Neural crest cell (in vitro differentiated cells): ENCODE measurements at places on chromosomes 6 and 20. TPM values are rescaled to one million over a fixed set of nuclear protein-coding genes. Genes with fewer than 3 reads are reported as not detected.

Gene SPO11
- total RNA-seq: not detected in 2 replicates

GRCh38 chr20:49187330-49187850 lies 744 bp downstream of the STAU1 start:
- peaks cover 2% of the 10 kb centered on the region for H3K27me3 ChIP-seq
- no peak for DNase-seq
- H3K4me3 ChIP-seq: peak overlapping the region; percentile 91
- H3K27ac ChIP-seq: peak overlapping the region; percentile 45
- peaks cover 43% of the 10 kb centered on the region for H3K4me1 ChIP-seq

Gene ID4
- 104 and 106 TPM in 2 replicates for total RNA-seq

Gene RIMS1
- total RNA-seq: 4.5 and 5.3 TPM in 2 replicates

Gene C6orf141
- 0.89 and 1.0 TPM in 2 replicates for total RNA-seq

DNA sequence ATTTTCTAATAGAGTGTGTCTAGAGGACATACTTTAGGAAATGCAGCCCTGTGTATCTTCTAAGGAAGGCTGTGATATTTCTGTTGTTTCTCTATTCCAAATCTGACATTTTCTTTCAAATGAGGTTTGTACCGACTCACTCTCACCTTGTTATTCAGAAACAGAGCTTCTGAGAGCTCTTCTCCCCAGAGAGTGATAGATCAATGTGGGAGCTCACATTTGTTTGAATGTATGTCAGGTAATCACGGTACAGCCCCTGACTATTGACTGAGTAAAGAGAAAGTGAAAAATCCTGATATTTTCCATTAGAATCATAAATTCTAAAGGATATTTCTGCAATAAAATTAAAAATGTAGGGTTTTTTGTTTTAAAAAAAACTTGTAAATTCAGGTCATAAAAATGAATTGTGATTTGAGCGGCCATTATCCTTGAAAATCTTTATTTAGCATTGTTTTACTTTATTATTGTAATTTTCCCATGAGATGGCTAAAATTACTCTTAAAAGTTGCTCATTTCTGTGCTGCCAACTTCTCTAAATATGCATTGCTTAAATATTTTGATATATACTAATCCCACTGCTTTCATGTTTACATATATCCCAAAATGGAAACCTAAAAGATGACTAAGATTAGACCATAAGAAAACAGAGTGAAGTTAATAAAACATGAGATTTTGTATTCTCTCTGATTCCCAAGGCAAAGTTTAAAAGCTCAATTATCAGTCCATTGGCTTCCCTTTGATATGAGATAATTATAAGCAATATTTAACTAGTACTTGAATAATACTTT lies 1226.8 kb upstream of the CITED2 start:
- peaks cover 9% of the 10 kb centered on the region for H3K4me1 ChIP-seq
- DNase-seq: no peak
- no peak overlapping the region for H3K27ac ChIP-seq
- H3K36me3 ChIP-seq: no peaks in the 10 kb centered on the region
- no peak overlapping the region for H3K4me3 ChIP-seq
- no peaks in the 10 kb centered on the region for H3K27me3 ChIP-seq

GRCh38 chr6:157831424-157832249 lies 8.6 kb downstream of the SNX9 start:
- H3K4me3 ChIP-seq: peak overlapping the region; percentile 66
- H3K4me1 ChIP-seq: peaks cover 59% of the 10 kb centered on the region

Gene CENPB
- 82.1 and 83.6 TPM in 2 replicates for total RNA-seq

GRCh38 chr6:169183233-169183632 lies 70.4 kb downstream of the THBS2 start:
- no peaks in the 10 kb centered on the region for H3K4me1 ChIP-seq
- H3K4me3 ChIP-seq: no peak overlapping the region
- no peak for DNase-seq

Gene MYLK2
- total RNA-seq: 1.6 and 1.8 TPM in 2 replicates

DNA sequence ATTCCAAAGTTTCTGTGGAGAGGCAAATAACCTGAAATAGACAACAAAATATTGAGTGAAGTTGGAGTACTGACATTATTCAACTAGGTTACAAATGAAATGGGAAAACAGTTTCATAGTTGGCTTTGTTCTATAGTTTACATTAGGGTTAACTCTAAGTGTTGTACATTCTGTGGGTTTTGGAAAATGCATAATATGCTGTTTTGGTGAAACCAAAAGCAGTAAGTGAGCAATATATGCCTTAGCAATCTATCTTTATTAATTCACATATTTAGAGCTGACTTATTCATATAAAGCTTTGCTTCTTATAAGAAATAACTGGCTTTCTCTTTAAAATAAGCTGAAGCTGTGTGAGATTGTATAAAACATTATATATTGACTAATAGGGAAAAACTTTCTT lies 157.5 kb upstream of the AHI1 start:
- H3K4me3 ChIP-seq: no peak overlapping the region
- no peak for DNase-seq
- no peaks in the 10 kb centered on the region for H3K4me1 ChIP-seq
- no peaks in the 10 kb centered on the region for H3K27me3 ChIP-seq

DNA sequence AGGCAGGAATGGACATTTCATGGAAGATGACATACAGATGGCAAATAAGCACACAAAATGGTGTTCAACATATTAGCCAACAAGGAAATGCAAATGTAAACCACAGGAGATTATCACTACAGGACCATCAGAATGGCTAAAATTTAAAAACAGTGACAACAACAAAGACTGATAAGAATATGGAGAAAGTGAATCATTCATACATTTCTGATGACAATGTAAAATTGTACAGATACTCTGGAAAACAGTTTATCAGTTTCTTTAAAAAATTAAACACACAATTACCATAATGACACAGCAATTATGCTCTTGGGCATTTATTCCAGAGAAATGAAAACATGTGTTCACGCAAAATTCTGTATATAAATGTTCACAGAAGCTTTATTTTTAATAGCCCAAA lies 105.8 kb upstream of the RUNX2 start:
- H3K36me3 ChIP-seq: peaks cover 7% of the 10 kb centered on the region
- no peaks in the 10 kb centered on the region for H3K4me1 ChIP-seq
- no peak for DNase-seq
- no peaks in the 10 kb centered on the region for H3K27me3 ChIP-seq
- no peak overlapping the region for H3K27ac ChIP-seq

DNA sequence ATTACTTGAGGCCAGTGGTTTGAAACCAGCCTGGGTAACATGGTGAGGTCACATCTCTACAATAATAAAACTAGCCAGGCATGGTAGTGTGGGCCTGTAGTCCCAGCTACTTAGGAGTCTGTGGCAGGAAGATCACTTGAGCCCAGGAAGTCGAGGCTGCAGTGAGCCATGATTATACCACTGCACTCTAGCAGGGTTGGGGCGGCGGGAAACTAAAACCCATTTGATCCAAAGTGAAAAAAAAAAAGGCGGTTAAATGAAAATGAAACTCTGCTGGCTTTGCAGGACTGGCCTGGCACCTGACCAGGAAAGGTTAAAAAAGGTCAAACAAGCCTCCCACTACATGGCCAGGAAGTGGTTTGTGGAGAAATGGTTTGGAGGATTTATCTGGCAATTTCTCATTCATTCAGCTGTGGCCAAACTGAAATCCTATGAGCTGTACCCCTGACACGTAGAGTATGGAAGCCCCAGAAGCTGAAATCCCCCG lies 36.6 kb downstream of the MTRES1 start:
- peaks cover 3% of the 10 kb centered on the region for H3K27me3 ChIP-seq
- no peak overlapping the region for H3K27ac ChIP-seq

GRCh38 chr6:25124216-25124715 lies 154.9 kb upstream of the CARMIL1 start:
- no peaks in the 10 kb centered on the region for H3K4me1 ChIP-seq
- no peak overlapping the region for H3K27ac ChIP-seq
- H3K36me3 ChIP-seq: no peaks in the 10 kb centered on the region

GRCh38 chr20:59316911-59317731 lies 16.7 kb downstream of the EDN3 start:
- H3K4me3 ChIP-seq: no peak overlapping the region
- H3K27ac ChIP-seq: no peak overlapping the region
- H3K27me3 ChIP-seq: no peaks in the 10 kb centered on the region
- DNase-seq: no peak

DNA sequence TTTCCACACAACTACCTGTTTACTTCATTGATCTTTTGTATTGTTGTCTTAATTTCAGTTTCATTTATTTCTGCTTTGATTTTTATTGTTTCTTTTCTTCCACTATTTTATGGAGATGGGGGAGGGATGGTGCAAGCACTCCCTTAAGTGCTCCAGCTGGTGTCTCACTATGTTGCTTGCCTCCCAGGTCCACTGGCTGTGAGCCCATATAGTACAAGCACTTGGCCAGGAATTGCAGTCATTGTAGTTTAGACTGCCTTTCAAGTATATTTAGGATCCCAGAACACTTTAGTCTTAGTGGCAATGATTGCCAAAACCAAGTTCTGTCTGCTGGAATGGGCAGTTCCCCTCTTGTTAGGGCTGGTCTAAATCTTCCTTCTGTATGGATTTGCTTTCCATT lies 34.9 kb upstream of the MAN1A1 start:
- H3K27me3 ChIP-seq: peaks cover 7% of the 10 kb centered on the region
- no peaks in the 10 kb centered on the region for H3K4me1 ChIP-seq
- no peak for DNase-seq
- H3K27ac ChIP-seq: no peak overlapping the region

- H3K27ac ChIP-seq: no peak overlapping the region
- no peaks in the 10 kb centered on the region for H3K4me1 ChIP-seq
- peaks cover 6% of the 10 kb centered on the region for H3K27me3 ChIP-seq
- H3K36me3 ChIP-seq: no peaks in the 10 kb centered on the region
These were observed 159.8 kb upstream of the RIN2 start for GRCh38 chr20:19598117-19598850.

DNA sequence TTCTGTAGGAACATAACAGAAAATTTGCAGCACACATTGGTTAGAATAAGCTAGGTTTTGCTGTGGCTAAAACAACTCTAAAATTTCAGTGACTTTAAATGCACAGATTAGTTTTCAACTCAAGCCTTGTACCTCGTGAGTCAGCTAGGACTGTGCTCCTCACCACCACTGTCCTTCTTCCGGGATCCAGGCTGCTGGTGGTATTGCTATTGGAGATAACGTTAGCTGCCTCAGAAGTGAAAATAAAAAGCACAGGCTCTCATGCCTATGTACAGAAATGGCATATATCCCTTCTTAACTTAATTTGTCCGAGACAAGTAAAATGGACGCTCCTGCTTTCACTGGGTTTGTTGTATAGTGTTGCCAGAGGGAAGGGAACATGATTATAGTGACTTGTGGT lies 931.1 kb upstream of the EYS start:
- no peaks in the 10 kb centered on the region for H3K27me3 ChIP-seq
- H3K4me1 ChIP-seq: no peaks in the 10 kb centered on the region
- H3K4me3 ChIP-seq: no peak overlapping the region
- DNase-seq: no peak
- H3K27ac ChIP-seq: no peak overlapping the region

Gene PNPLA1
- total RNA-seq: not detected in 2 replicates

Gene THEMIS
- total RNA-seq: not detected in 2 replicates
